Heart left ventricle (tissue), 16 donors: ENCODE measurements at places on chromosomes 2 and 18. TPM values are rescaled to one million over a fixed set of nuclear protein-coding genes. Genes with fewer than 3 reads are reported as not detected.

The TMEM18 gene
- 9.1 TPM for total RNA-seq

The DPP4 gene
- total RNA-seq: 16.1 TPM

The GPAT2 gene
- total RNA-seq: 4.0 TPM

DNA sequence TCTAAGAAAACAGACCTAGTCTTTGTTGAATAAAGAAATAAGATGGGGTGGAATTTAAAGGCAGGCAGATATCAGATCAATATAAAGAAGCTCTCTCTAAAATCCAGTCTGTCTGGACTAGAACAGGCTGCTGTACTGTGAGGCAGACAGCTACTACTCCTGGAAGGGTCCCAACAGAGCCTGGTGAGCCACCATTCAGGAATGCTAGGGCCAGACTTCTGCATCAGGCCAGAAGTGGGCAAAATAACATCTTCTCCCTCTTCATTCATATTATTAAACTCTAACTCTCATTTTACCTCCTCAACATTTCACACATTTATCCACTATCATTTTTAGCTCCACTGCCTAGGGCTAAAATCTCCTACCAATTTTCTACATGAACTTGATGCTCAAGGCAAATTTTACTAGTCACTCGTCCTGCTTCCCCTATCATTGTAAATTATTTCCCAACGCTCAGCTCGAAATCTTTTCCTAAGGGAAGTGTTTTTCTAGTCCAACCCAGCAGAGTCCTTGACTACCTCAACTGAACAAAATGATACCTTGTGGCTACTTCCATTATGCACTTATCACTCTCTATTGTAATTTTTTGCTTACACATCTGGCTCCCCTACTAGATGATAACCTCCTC, 45.2 kb upstream of the GLS start:
- DNase-seq: no peak

DNA sequence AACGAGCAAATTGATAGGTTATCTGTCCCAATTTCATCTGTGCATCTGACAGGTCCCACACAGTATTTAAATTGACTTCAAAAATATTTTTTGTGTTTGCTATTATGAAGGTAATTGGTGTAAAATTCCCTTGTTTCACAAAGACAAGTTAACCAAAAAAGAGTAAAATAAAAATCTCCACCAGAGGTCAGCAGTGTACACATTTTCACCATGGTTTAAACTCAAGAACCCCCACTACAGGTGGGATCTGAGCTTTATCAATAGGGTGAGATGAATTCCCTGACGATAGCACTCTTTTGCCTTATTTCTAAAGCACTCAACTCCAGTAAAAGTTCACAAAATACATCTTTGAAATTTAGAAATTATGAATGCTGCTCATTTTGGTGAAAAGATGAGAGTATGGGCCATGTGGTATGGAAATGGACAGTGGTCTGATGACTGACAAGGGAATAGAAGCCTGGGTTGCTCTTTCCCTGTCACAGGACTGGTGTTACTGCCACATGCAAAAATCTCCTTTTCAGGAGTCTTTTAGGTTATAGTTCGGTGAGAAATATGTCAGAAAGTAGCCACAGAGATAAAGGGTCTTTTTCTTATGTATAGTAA, 68.0 kb downstream of the SERPINB8 start:
- DNase-seq: no peak

DNA sequence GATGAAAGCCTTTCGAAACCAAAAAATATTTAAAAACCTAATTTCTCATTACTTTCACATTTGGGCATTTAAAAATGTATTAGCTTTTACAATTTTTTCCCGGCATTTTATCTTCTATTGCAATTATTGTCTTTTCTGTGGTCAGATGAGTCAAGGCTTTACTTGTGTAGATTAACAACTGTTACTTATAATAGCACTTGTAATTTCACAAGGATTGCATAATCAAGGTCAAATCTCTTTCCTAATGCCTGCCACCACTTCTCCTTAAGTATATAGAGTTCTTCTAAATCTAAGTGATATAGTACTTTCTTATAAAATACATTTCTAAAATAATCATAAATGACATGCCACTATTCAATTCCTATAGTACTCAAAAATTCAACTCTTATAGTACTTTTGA, 67.2 kb downstream of the SLC8A1 start:
- DNase-seq: no peak

- peak; percentile 94 for DNase-seq
Measured at GRCh38 chr2:68828887-68829708, 42.1 kb downstream of the BMP10 start.

DNA sequence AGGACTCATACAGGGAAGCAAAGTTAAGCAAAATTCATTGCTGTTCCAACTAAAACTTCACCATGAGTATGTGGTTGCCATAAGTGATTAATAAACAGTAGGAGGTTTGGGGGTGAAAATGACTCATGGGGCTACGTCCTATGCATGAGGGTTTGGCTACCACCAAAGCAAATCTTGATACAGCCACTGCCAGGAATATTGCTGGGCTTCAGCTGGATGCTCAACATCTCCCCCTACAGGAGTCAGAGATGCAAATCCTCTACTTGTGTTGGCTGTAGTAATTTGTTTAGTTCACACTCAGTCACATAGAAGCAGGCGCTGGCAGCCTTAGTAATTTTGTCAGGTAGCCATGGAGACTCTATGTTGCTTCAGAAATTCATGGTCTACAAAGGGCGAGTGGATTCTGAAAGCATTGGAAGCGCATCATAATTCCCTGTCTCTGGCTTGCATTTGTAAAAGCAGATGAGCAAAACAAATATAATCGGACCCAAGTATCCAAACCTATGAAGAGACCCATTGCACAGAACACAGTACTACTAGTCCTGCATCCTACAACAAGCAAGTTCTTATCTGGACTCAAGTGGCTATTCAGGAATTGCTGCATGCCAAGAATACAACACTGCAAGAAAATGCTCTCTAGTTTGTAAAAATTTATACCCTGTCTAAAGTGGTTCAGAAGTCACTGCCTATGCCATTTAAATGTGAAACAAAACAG, 76.0 kb downstream of the CD28 start:
- DNase-seq: peak; percentile 31

GRCh38 chr2:211468877-211469663, 912.7 kb downstream of the CPS1 start:
- DNase-seq: no peak

GRCh38 chr2:136874258-136874657, 108.9 kb downstream of the THSD7B start:
- no peak for DNase-seq

DNA sequence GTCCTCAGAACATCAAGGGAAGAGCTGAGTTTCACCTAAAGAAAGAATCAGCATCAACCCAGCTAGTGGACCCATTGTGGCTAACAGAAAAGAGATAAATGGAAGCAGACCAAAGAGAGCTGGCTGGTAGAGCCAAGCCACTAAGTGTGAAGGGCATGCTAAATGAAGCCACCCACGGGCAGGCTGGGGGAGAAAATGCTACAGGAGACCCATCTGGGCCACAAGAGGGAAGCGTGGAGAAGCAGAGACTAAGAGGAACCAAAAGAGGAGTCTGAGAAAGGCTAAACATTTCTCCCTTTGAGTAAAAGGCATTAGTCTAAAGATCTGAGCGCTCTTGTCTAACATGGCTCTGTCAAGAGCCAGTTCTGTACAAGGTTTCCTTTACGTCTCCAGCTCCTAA, 15.8 kb downstream of the CWC22 start:
- DNase-seq: no peak

GRCh38 chr2:70532244-70532935, 21.2 kb downstream of the TGFA start:
- DNase-seq: no peak

DNA sequence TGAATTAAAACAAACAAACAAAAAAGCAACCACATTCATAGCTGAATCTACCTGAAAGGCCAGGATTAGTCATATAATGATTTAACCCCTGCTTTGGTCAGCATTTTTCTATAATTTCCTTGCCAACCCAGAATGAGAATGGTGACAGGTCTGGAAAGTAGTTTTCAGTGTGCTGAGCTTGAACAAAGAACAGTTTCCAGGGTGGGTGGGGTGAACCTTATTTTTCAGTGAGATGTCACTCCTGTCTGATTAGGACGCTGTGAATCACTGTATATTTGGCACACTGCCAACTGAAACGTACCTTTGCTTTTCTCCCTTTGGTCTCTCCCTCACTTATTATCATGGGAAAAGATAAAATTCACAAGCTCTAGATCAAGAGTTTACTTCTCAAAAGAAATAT, 35.0 kb upstream of the DSC1 start:
- DNase-seq: no peak

DNA sequence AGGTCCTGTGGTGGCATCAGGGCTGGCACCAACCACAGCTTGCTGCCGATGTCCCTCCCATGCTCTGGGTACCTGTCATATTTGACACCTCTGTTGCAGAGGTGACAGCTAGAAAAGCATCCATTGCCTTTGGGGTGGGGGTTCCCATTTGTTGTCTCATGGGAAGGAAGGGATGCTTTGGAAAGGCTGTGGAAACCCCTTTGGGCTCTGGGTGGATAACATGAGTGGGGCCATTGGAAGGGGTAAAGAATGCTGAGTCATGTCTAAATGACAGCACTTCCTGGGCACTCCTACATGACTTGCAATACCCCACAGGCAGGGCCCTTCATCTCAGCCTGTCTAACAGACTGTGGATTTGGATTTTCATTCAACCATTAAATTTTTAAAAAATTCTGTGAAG, 27.8 kb downstream of the CTIF start:
- DNase-seq: no peak
